CD4-positive, alpha-beta T cell treated with Interleukin-4 for 4 hours (primary cell): ENCODE measurements at places on chromosomes 5 and 9.

- no peak for DNase-seq
Measured at GRCh38 chr9:91781906-91782305, 168.1 kb downstream of the ROR2 start.

GRCh38 chr5:145237843-145238242 is 597.3 kb downstream of the PRELID2 start:
- no peak for DNase-seq

GRCh38 chr5:171628633-171628974 is 157.0 kb upstream of the SMIM23 start:
- DNase-seq = no peak

DNA sequence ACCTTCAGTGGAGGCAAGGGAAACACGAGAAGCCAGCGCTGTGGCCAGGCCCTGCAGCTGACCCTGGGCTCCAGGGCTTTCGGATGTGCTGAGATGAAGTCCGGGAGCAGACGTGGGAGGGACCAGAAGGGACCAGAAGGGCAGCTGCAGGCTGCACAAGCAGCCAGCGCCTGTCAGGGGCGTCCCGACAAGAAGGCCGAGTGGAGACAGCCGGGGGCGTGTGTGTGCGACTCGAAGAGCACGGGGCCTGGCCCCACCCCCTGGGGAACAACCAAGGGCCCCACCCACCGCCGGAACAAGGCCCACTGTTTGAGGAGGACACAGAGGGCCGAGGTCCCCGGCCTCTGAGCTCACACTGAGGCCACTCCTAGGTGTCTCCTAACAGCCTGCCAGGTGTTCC is 31.4 kb downstream of the SLC12A7 start:
- DNase-seq = no peak

DNA sequence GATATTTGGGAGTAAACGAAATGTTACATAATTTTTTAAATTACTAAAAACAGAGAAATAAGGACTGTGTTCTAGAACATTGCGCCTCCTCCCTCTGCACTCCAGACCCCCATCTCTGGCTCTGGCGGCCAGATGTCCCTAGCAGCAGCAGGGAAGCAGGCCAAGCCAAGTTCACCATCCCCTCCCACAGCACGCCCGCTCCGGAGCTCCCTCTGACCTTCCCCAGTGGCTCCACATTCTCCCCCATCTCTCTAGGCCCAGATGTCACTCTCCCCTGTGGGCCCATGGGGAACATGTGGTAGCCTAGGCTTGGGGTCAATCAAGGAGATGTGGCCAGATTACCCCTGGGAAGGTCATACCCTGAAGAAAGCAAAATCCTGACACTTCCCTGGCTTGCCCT is 6.3 kb upstream of the WNK2 start:
- no peak for DNase-seq

- no peak for DNase-seq
Measured at GRCh38 chr9:133512253-133513213, 12.2 kb downstream of the MYMK start.

GRCh38 chr9:137431416-137431931 is 8.3 kb downstream of the NOXA1 start:
- no peak for DNase-seq

- DNase-seq = no peak
Measured at GRCh38 chr5:114062932-114063867, 298.7 kb upstream of the KCNN2 start.

DNA sequence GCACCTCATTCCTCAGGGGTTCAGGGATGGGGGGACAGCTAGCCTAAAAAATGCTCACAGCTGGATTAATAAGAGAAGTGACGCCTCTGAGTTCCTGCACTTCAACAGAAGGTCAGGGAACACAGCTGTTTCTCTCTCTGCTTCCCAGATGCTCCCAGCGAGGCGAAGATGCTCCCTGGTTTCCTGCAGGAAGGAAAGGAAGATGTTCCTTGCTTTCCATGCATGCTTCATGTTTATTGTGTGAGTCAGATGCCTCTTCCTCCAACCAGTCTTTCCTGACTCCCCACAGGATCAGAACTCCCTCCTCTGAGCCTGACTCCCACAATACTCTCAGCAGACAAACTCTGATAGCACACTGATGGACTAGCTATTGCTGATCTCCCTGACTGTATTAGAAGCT is 71.9 kb downstream of the MFAP3 start:
- DNase-seq = no peak
